Muscle of arm (tissue), 14 donors: ENCODE measurements at places on chromosomes 2 and 18. TPM values are rescaled to one million over a fixed set of nuclear protein-coding genes. Genes with fewer than 3 reads are reported as not detected.

Gene CTLA4
- polyA plus RNA-seq, result 0.31 TPM

- no peak for DNase-seq
These were observed 86.7 kb upstream of the TMEM18 start for GRCh38 chr2:763766-764525.

DNA sequence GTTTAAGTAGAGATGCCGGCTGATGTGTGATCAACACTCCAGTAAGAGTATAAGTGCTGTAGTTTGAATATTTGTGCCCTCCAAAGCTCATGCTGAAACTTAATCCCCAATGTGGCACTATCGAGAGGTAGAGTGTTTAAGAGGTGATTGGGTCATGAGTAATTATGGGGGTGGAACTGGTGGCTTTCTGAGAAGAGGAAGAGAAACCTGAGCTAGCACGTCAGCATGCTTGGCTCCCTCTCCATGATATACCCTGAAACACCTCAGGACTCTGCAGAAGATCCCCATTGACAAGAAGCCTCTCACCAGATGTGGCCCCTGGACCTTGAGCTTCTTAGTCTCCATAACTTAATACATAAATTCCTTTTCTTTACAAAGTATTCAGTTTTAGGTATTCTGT lies 584.8 kb downstream of the TSN start:
- no peak for DNase-seq

DNA sequence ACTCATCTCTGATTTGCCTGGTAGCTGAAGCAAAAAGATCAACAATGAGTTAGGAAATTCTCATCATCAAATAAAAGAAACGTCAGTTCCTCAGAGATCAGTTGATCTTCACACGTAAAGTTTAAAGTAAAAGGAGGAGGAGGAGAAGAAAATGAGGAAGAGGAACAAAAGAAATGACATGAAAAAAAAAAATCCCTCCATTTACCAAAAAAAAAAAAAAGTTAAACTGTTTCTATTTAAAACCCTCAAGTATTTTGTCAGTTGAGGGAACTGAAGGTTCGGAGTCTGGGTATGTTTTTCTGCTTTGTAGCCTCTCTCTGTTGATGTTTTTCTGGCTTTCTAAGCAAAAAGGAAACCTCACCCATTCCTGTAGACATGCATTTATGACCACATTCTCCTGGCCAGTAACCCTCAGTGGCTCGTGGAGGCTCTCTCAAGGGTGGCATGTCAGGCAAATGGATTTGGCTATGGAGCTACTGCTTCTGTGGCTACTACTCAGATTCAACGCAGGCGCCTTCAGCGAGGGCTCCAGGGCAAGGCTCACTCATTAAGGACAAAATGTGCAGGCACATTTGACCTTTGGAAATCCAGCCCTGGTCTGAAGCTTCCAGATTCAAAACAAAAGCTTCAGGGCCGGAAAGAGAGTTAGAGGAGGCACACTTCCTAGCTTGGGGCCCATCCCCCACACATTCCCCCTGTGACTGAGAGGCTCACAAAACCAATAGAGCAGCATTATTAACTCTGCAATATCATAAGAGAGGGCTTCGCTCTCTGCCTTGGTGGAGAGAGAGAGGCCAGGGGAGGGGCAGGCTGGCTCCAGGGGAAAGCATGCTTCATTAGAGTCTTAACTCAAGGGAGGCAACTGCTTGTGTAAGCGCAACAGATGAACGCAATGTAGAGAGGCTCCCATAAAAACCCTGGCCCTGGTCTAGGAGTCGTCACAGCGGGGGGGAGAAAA lies 22.3 kb downstream of the KLF7 start:
- no peak for DNase-seq

- no peak for DNase-seq
These were observed 61.1 kb downstream of the KCNF1 start for GRCh38 chr2:10972683-10973433.

GRCh38 chr2:102000813-102001766 lies 9.3 kb downstream of the IL1R2 start:
- no peak for DNase-seq

Gene FAM110C
- polyA plus RNA-seq, result 1.7 TPM

DNA sequence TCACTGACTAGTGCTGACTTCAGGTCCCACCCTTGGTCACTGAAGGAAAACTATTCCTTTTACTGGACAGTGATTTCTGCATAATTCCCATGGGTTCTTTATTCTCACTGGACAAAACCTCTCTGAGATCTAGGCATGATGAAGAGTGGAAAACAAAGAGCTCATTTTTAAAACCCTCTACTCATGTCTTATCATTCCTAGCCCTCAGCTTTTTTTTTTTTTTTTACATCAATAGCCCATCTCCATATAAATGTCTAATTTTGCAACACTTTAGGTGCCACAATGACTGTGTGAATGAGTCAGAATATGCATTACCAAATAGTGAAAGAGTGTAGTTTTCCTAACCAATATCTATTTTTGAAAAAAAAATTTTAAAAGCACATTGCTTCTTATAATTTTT lies 74.8 kb downstream of the TCF4 start:
- no peak for DNase-seq
